Hepatocyte (in vitro differentiated cells): ENCODE measurements at places on chromosomes 7 and 10. TPM values are rescaled to one million over a fixed set of nuclear protein-coding genes. Genes with fewer than 3 reads are reported as not detected.
A peak's percentile ranks its signal among the peaks of the same experiment; 100 is the strongest.

- H3K4me1 ChIP-seq, result peaks cover 6% of the 10 kb centered on the region
- no peaks in the 10 kb centered on the region for H3K36me3 ChIP-seq
- H3K4me3 ChIP-seq, result no peak overlapping the region
- H3K27me3 ChIP-seq, result no peaks in the 10 kb centered on the region
Measured at GRCh38 chr7:19408706-19409220, 263.5 kb upstream of the FERD3L start.

GRCh38 chr10:31678575-31679516 is 249.8 kb downstream of the ARHGAP12 start:
- no peak overlapping the region for H3K4me3 ChIP-seq
- no peaks in the 10 kb centered on the region for H3K27me3 ChIP-seq
- no peak for DNase-seq
- H3K4me1 ChIP-seq, result no peaks in the 10 kb centered on the region

DNA sequence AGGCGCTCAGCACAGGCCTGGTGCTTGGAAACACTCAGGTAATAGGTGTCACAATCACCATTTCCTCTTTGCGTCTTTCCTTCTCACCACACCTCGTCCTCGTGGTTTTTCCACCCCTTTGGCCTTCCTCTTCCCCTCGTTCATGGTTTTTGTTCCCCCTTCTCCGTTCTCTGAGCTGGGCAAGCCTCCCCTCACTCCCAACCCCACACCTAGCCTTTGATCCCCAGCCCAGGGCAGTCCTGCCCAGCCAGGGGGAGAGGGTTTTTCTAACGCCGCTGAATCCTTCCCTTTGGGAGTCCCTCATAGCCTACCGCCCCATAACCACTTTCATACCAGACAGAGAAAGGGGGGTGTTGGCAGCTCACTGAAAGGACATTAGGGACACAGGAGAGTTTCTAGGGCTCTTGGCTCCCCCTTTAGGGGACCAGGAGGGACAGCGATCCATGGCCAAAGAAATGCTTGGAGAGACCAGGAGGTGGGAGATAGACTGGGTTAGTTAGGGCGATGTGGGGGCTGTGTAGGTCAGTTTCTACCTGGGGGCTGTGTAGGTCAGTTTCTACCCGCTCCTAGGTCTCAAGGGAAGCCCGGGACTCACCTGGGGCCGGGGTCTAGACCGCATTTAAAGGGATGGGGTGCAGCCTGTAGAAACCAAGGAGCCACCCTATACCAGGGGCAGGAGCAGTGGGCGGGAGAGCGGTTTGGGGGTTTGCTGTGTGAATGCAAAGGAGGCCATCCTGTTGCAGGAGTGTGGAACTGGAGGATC is 1.4 kb downstream of the EPHB4 start:
- H3K27me3 ChIP-seq, result no peaks in the 10 kb centered on the region
- no peaks in the 10 kb centered on the region for H3K36me3 ChIP-seq
- peak overlapping the region; percentile 64 for H3K27ac ChIP-seq
- H3K4me3 ChIP-seq, result peak overlapping the region; percentile 41

DNA sequence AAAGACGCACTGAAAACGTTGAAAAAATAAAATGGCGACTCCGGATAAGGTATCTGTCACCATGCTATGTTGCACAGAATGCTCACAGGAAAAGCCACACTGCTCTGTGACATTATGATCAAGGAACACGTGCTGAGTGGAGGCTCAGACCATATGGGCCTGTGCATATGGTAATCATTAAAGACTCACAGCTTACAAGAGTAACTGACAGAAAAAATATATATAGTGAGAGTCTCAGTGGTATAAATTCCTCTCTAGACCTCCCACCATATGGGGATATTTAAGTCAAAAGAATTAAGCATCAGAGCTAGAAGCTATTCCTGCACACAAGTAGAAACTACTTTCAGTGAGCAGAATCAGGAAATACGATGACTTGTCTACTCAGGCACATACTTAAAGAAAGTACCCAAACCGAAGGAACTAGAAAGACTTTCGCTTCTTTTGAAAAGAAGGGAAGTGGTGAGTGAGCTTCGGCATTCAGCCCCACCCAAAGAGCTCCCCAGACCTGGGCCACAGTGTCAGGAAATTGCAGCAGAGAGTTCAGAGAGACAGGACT is 65.1 kb upstream of the MPP7 start:
- H3K4me1 ChIP-seq, result peaks cover 14% of the 10 kb centered on the region
- H3K4me3 ChIP-seq, result no peak overlapping the region
- H3K27ac ChIP-seq, result peak overlapping the region; percentile 6
- H3K36me3 ChIP-seq, result no peaks in the 10 kb centered on the region
- H3K27me3 ChIP-seq, result no peaks in the 10 kb centered on the region
- no peak for DNase-seq

The CHST15 gene
- 3.9 and 4.4 TPM in 2 replicates for polyA plus RNA-seq

- peaks cover 31% of the 10 kb centered on the region for H3K4me1 ChIP-seq
- DNase-seq, result no peak
- H3K36me3 ChIP-seq, result no peaks in the 10 kb centered on the region
- no peak overlapping the region for H3K27ac ChIP-seq
Measured at GRCh38 chr7:137980308-137980707, 21.6 kb downstream of the CREB3L2 start.

DNA sequence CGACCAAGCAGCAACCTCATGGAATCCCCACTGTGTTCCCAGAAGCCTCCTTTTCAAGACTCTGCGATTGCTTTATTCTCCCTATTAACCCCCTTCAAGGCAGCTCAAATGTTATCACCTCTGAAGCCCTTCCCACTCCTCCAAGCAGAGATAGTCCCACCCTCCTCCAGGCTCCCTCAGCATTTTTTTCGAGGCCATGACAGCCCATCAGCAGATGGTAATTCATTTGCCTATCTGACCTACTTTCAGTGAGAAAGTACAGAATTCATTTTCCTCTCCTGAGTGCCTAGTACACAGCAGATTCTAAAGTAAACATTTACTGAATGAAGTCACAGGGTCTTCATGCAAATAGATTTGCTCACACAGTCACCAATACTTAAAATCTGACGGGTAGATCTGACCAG is 47.8 kb downstream of the HERPUD2 start:
- peaks cover 10% of the 10 kb centered on the region for H3K4me1 ChIP-seq
- H3K36me3 ChIP-seq, result no peaks in the 10 kb centered on the region
- H3K27me3 ChIP-seq, result no peaks in the 10 kb centered on the region
- H3K27ac ChIP-seq, result peak overlapping the region; percentile 76
- no peak overlapping the region for H3K4me3 ChIP-seq
- peak; percentile 66 for DNase-seq

DNA sequence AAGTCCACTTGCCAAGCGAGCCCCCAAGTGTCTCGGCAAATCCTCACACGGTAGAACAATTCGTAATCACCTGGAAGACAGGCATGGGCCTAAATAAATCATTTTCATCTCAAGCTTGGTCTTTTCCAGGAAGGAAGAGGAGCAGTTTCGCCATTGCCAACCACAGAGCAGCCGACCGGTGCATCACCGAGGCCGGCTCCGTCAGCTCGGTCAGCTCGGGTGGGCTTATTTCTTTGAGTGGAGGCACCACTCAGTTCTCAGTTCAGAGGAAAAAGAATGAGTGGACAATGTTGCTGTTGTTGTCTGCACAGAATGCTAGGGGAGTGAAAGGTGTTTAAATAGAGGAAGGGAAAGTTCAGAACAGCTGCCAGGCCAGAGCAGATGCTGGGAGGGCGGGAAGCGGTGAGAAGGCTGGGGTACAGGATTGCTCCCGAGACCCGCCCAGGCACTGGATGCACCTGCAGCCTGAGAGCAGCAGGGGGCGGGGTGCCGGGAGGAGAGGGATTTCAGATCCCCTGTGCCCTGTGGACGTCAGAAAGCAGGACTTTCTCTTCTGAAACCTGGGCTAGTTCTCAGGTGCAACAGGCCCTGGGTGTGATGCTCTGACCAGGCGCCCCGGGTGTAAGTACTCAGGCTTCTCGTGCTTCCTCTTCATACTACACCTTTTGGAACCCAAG is 17.7 kb upstream of the IGFBP3 start:
- H3K36me3 ChIP-seq, result no peaks in the 10 kb centered on the region
- no peaks in the 10 kb centered on the region for H3K27me3 ChIP-seq
- H3K4me1 ChIP-seq, result no peaks in the 10 kb centered on the region

- DNase-seq, result no peak
- H3K36me3 ChIP-seq, result no peaks in the 10 kb centered on the region
- no peak overlapping the region for H3K4me3 ChIP-seq
- H3K27ac ChIP-seq, result no peak overlapping the region
- no peaks in the 10 kb centered on the region for H3K4me1 ChIP-seq
Measured at GRCh38 chr10:1706256-1706655, 31.1 kb downstream of the ADARB2 start.

DNA sequence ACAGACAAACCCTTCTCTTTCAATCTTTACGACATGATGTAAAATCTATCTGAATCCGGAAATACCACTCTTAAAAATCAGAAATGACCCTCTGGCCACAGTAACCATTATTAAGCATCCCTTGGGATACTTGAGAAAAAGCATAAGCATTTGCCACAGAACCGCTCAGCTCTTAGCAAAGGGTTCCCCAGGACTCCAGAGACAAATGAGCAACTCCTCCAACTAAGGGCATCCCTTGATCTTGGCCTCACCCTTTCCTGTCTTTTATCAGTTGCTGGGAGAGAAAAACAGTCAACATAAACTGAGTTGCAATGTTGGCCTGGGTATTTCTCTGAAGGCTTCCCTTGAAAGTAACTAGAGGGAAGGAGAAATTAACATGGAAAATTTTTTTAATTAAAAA is 3.5 kb downstream of the PDLIM1 start:
- no peaks in the 10 kb centered on the region for H3K36me3 ChIP-seq
- no peak overlapping the region for H3K4me3 ChIP-seq
- H3K27ac ChIP-seq, result peak overlapping the region; percentile 36
- no peak for DNase-seq
- peaks cover 20% of the 10 kb centered on the region for H3K4me1 ChIP-seq
- H3K27me3 ChIP-seq, result no peaks in the 10 kb centered on the region

The OR2A42 gene
- 0.46 TPM in 1 of 2 replicates, not detected in the other for polyA plus RNA-seq

DNA sequence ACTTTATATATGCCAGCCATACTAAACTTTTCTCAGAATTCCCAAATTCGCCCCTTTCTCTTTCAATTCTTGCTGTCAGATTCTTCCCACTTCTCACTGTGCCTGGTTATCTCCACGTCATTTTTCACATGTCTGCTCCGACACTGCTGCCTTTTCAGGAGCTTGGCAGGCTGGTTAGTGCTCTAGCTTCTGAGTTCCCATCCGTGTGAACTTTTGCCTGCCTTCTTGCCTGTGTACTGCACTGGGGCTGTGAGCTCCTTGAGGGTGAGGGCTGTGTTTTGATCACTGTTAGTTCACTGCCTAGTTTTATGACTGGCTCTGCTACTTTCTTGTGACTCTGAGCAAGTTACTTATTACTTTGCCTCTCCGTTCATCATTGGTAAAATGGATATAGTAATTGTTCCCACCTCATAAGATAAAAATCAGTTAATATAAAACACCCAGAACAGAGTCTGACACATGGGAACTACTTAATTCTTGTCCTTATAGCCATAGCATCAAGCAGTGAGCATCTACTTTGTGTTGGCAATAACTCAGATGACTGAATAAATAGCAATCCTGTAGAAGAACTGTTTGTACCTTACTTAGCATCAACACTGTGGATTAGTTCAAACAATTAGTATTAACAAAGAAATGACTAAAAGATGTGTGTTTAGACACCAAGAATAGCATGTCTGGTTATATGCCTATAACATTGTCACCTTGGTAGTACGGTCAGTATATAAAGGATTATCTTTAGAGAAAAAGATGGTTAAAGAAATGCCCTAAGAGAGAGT is 5.5 kb downstream of the GSTO1 start:
- no peaks in the 10 kb centered on the region for H3K27me3 ChIP-seq
- no peak overlapping the region for H3K4me3 ChIP-seq

The UTF1 gene
- not detected in 2 replicates for polyA plus RNA-seq

DNA sequence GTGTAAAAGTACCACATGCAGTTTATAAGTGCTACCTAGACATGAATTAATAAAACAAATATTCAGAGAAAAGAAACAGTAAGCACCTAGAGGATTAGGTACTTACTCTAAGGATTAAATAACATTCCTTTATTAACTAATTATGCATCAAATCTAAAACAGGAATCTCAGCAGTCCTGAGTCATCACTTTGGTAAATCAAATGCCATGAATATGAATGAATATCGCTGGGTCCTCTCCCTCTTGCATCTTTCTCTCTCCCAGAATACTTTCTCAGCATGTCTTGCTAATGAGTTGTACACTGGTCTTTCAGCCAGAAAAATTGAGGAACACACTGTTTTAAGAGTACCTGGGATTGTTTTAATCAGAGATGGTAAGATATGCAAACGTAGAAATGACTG is 225.5 kb upstream of the NFE2L3 start:
- H3K27ac ChIP-seq, result no peak overlapping the region
- no peak overlapping the region for H3K4me3 ChIP-seq
- no peaks in the 10 kb centered on the region for H3K36me3 ChIP-seq
- H3K27me3 ChIP-seq, result no peaks in the 10 kb centered on the region
- H3K4me1 ChIP-seq, result no peaks in the 10 kb centered on the region
- DNase-seq, result no peak

DNA sequence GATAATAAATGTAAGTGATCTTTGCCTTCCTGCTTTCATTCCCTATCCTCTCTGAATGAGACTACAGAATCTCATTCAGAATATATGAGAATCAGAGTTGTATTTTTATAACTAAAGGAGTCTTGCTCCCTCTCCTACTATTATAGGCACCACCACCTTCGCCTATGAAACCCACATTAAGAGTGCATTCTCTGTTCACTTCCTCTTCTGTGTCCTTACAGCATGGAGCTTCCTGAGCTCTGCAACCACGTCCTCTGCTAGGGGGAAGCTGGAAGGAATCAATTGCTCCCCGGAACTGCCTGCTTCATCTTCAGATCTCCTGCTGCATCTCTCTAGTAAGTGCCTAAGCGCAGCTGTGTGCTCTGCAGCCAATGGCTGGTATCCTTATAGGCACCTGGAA is 820.7 kb downstream of the GRID1 start:
- DNase-seq, result no peak
- H3K27ac ChIP-seq, result no peak overlapping the region
- H3K27me3 ChIP-seq, result no peaks in the 10 kb centered on the region

GRCh38 chr7:155869784-155870076 is 57.5 kb upstream of the SHH start:
- H3K27ac ChIP-seq, result no peak overlapping the region
- H3K4me3 ChIP-seq, result no peak overlapping the region
- DNase-seq, result no peak
- H3K36me3 ChIP-seq, result no peaks in the 10 kb centered on the region
- H3K4me1 ChIP-seq, result peaks cover 10% of the 10 kb centered on the region

The NPTX2 gene
- polyA plus RNA-seq, result 2.2 and 5.5 TPM in 2 replicates

The HMX3 gene
- polyA plus RNA-seq, result not detected in 2 replicates

The TMEM213 gene
- polyA plus RNA-seq, result 0.93 TPM in 1 of 2 replicates, not detected in the other

DNA sequence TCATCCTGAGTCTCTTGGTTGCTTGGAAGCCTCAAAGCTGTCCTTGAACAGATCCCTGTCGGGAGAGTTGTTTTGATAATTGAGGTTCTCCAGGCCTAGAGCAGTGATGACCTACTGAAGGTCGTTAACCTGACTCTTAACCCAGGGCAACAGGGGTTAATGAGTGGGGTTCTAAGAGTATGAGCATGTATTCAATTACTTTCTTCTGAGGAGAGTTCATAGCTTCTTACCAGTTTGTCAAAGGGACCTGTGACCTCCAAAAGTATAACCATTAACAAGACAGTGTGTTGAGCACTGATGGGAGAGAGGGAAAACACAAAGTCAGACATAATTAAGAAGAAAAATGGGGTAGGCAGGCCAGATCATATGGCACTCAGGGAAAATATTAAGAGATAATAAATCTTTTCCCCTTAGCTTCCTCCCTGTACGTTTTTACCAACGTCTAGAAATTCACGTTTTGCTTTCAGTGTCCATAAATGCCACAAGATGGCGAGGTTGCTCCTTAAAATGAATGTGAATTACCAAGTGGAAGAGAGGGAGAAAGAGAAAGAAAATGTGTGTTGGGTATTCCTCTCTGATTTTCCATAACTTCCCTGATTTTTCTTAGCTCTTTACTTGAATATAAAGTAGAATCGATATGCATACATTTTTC is 97.6 kb downstream of the SUGCT start:
- no peak overlapping the region for H3K4me3 ChIP-seq
- DNase-seq, result peak; percentile 66
- H3K36me3 ChIP-seq, result no peaks in the 10 kb centered on the region
- H3K4me1 ChIP-seq, result no peaks in the 10 kb centered on the region
